KG1 (cell line): ENCODE measurements at places on chromosomes 12 and 14.

GRCh38 chr12:15227004-15227679 lies 5.9 kb upstream of the RERG start:
- no peak for DNase-seq

DNA sequence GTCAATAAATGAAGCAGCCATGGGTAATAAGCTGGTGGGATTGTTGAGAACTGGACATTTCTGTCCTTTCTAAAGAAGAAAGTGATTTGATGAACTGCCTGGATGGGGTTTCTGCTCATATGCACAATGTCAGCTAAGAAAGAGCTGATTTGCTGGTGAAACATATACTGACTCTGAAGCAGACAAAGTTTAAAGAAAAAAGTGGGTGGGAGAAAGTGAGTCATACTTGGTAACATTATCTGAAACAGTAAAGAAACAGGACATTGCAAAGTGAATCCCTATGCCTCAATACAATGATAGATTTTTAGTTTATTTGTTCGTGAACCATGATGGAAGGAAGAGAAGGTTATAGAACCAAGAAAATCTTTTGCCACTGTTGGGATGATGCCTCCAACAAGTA lies 95.6 kb upstream of the DNM1L start:
- DNase-seq: no peak

- DNase-seq: no peak
Observed at GRCh38 chr12:30201301-30202160, 417.8 kb upstream of the TMTC1 start.

DNA sequence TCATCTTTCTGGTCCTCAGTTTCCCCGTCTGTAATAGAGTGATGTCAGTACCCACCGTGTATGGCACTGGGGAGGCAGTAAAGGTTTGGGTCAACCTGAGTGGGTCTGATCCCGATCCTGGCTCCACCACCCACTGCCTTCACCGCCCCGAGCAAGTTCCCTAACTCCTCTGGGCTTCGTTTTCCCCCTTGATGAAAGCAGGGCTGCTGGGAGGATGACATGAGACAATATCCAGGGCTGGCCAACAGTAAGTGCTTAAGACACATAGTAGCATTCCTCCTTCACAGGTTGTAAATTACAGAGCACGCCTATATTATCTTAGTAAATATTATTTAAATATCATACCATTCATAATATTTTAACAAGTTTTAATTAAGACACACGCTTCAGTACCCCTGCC lies 595 bp downstream of the PLEK2 start:
- DNase-seq: no peak

GRCh38 chr12:3753544-3754284 lies 805 bp upstream of the CRACR2A start:
- peak; percentile 20 for DNase-seq

- no peak for DNase-seq
Observed at GRCh38 chr12:82523996-82524395, 162.7 kb upstream of the TMTC2 start.
